Cardiac fibroblast (primary cell): ENCODE measurements at places on chromosomes 2 and 18.

DNA sequence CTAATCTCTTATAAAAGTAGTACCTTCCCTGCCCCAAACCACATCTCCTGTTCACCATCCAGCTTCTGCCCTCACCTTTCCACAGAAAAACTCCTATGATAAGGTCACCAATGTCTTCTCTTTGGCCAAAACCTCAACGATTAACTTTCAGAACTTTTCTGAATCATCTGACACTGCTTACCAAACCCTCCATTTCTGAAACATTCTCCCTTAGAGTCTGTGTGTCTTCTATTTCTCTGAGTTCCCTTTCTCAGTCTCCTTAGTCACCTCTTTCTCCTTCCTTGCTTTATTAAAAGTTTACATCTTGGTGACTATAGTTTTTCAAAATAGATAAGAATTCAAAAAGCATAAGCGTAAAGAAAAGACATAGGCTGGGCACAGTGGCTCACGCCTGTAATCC lies 51.3 kb upstream of the SP3 start:
- DNase-seq: no peak

DNA sequence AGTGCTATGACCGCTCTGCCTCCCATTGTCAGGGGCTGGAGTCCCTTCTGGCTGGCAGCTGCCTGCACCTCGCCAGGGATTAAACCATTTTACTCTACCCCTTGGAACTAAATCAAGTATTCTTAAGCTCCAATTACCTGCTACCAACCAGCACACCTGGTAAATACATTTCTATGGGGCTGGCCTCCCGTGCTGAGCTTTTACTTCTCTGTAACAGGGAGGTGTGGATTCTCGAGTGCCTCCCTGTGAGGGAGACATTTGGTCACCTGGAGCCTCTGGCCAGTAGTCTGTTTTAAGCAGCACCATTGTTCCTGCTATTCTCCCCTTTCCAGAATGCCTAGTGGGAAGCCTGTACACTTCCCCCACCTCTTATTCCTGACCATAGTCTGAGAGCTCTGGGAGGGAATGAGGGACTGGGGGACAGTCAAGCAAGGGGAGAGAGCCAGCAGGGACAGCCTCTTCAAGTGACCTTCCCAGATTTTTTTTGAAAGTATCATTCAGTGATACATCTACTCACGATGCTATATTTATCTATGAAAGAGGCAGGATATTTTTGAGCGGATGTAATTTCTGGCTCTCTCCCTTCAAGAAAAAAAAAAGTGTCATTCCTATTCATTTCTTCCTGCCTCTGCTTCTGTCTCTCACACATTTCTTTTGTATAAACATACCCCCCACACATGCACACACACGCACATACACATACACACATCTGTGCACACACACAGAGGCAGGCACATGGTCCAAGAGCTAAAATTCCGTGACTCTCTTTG lies 112.8 kb downstream of the CAPN13 start:
- DNase-seq: peak; percentile 36

GRCh38 chr2:238462782-238463396 lies 36.2 kb downstream of the ASB1 start:
- DNase-seq: peak; percentile 82

- DNase-seq: no peak
Observed at GRCh38 chr18:27142891-27143290, 42.2 kb downstream of the CHST9 start.

DNA sequence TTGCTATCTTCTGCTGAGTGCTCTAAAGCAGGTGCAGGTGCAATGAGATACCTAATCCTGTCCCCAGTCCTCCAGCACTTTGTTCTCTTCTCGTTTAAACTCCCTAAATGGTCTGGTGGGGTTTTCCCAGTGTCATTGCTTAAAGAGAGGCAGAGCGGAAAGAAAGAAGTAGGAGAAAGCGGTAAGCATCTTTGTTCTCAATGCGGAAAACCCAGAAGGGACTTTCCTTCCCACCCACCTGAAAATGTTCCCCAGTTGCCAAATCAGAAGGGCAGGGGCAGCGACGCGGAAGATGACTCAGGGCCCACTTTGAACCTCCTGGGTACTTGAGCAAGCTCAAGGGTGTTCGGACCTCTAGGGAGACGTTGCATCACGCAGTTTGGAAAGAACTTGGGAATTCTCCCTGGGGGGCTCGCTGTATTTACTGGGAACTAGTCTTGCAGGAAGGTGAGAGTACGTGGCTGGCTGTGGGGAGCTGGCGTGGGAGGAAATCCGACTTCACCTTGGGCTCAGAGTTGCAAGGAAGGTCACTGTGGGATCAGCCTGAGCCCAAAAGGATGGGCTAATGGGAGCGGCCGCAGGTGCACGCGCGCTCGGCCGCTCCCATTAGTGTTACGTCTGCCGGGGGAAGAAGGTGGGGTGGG lies 589 bp upstream of the SGPP2 start:
- DNase-seq: no peak

- DNase-seq: no peak
Observed at GRCh38 chr18:69804776-69805501, 142.7 kb downstream of the CD226 start.
